ENCODE measurements at places on chromosomes 1 and 21.

DNA sequence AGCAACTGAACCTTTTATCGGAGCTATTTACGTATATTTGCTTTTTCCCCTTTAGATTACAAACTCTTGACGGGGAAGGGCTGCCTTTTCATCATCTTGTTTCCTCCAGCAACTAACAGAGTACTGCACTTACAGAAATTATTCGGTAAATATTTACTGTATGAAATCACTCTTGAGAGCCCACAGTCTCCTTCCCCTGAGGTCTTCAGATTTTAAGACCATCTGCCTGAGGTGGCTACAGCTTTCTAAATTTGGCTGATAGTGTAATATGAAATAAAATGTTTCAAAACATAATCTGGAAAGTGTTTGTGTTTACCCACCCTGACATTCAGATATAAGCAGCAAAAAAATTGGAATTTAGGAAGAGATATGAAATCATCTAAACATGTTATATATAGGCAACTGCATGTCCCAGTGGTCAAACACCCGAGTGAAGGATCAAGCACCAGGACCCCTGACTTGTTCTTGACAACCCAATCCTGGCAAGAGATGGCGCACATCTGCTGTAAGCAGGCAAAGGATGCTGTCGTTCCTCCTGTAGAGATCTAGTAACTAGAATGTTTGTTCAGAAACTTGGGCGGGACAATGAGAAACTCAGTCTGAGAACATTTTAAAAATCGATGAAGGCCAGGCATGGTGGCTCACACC is 60.9 kb downstream of the SIPA1L2 start:
- no peak for DNase-seq

DNA sequence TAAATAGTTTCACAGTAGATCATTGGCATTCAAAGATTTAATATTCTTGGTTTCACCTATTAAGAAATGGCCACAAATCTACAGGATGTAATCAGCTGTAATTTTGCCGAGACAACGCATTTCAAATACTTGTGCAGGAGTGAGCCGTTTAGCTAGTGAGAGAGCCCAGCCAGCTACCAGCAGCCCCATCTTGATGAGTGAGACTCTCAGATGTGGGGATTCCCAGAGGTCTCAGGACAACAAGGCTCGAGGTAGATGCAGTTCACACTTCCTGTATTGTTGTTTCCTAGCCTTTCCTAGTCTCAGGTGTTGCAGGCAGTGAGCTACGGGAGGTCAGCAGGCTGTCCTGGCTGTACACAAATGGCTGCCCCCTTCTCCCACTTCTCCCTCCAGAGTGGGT is 108.6 kb downstream of the PBX1 start:
- DNase-seq: no peak

- DNase-seq: no peak
Measured at GRCh38 chr1:183331091-183331742, 87.0 kb downstream of the NMNAT2 start.

DNA sequence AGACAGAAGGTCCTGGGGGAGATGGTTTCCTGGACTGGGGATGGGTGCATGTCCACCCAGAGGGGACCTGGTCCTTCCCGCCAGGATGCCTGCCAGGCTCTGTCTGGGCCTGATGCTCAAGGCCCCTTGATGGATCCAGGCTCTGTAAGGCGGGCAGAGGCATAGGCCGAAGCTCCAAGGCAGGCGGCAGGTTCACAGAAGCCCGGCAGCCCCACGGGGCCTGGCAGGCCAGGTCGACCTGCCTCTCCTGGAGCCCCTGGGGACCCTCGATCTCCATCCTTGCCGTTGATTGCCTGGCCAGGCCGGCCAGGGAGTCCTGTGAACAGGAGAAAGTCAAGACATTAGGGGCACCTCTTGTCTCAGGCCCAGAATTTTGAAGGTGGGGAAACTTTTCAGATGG is 16.0 kb downstream of the COL9A2 start:
- no peak for DNase-seq

DNA sequence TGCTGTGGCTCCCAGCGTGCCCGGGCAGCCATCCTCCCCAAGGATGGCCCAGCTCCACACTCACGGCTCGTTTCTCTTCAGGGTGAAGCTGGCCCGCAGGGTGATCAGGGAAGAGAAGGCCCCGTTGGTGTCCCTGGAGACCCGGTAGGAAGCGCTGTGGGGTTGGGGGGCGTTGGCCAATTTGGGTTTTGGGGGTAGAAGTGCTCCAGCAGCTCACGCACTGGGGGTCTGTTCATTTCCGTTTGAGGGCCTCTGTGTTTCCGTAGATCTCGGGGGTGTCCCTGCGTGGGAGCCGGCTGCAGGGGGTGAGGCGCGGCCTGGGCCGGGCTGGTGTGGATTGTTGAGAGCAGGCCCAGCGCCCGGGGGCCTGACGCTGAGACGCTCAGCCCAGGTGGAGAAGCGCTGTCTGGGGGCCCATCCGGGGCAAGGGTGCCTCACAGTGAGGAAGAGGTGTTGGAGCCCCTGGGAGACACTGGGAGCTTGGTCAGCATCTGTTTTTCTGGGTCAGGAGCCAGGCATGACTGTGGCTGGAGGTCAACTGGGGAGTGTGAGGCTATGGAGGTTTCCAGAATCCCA is 12.6 kb downstream of the COL6A1 start:
- no peak for DNase-seq

DNA sequence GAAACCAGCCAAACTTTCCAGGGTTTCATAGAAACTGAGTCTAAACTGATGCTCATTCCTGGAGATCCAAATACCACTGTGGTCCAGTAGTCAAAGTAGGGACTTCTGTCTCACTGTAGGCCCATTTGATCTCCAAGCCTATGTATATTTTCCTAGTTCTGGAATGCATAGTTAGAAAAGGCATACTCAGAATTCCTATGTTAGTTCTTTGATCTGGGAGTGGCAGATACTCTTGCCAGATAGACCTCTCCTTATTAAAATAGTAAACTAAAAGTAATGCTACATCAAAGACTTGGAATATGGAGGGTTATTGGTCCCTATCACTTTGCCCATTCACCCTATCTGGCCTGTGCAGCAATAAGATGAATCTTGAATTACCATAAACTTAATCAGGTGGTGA is 10.4 kb upstream of the SGIP1 start:
- DNase-seq: no peak

DNA sequence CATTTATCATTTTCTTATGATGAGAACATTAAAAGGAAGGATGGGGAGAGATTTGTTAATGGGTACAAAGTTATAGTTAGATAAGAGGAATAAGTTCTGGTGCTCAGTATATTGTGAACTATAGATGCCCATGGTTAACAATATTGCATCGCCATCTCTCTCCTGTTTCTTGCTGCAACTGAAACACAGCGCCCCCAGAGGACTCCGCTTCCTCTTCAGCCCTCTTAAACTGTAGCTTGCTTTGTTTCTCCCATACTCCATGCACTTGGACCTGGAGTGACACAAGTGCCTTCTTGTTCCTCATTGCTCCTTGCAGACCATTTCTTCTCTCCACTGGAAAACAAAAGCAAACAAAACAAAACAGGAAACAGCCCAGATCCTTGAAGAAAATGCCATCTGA is 70.1 kb upstream of the NTPCR start:
- no peak for DNase-seq

DNA sequence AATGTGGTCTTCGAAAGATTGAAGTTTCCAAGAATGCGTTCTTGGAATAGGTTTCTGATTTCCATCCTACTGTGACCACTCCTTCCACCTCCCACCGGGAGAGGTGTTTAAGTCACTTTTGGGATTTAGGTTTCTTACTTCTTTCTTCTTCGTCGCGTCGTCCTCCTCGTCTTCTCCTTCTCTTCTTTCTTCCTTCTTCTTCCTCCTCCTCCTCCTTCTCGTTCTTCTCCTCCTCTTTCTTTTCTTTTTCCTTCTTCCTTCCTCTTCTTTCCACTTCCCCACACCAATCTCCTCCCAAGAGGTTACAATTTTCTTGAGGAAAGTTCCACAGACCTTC is 2.1 kb downstream of the CACHD1 start:
- no peak for DNase-seq

GRCh38 chr1:70718086-70718630 is 307.1 kb downstream of the CTH start:
- no peak for DNase-seq

DNA sequence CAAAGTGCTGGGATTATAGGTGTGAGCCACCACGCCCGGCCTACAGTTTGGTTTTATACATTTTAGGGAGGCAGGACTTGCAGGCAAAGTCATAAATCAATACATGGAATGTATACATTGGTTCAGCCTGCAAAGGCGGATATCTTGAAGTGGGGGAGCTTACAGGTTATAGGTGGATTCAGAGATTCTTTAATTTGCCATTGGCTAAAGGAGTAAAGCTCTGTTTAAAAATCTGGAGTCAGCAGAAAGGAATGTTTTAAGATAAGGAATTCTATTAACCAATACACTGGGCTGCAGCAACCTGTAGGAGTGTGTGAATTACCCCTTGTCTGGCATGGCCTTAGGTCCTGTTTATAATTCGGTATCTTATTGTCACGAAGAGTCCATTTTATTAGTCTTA is 57.6 kb downstream of the OPTC start:
- DNase-seq: no peak

- DNase-seq: no peak
Measured at GRCh38 chr1:77245830-77246229, 26.6 kb upstream of the PIGK start.

DNA sequence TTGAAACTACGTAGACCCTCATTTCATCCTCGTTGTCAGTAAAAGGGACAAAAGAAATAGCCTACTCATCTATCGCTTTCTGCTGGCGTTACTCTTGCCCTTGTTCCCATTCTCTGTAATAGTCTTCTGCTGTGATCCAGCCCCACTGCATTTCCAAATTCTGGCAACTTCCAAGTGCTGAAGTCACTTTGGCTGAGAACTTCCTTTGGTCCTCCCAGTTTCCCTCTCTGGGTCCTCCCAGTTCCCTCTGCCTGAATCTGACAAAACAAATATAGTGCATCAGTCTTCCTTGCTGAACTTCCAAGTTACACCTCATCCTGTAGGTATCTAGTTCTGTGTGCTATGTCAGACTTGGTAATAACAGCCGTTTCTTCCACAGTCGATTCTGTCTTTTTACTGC is 47.0 kb upstream of the PLA2G4A start:
- DNase-seq: no peak

DNA sequence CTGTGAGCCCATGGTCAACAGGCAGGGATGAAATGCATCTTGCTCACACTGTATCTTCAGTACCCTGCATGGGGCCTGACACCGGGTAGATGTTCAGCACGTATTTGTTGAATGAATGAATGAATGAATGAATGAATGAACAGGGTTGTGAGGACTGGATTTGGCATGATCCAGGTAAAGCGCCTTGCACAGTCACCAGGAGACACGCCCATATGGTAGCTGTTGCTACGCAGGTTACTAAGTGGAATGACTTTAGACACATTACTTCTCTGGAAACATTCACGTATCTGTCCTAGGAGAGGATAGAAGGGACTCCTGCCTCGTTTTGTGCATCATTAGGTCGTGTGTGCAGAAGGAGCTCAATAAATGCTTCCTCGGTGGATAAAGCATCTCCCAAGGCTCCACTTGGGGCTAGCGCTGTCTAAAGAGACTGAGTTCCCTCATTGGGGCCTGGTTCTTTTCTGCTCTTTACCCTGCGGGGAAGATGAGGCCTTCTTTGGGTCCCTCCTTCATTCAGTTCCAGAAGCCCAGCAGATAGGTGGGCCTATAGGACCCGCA is 54.2 kb downstream of the NDUFS5 start:
- no peak for DNase-seq
